Kidney (tissue), 22 donors: ENCODE measurements at places on chromosomes 11 and 22. TPM values are rescaled to one million over a fixed set of nuclear protein-coding genes. Genes with fewer than 3 reads are reported as not detected.

The NPAT gene
- 17.6 TPM for total RNA-seq

The LUZP2 gene
- 0.19 TPM for total RNA-seq

- peaks cover 4% of the 10 kb centered on the region for H3K4me1 ChIP-seq
- no peak overlapping the region for H3K4me3 ChIP-seq
- DNase-seq = no peak
Observed at GRCh38 chr11:72085621-72086351, 5.1 kb downstream of the LRRC51 start.

DNA sequence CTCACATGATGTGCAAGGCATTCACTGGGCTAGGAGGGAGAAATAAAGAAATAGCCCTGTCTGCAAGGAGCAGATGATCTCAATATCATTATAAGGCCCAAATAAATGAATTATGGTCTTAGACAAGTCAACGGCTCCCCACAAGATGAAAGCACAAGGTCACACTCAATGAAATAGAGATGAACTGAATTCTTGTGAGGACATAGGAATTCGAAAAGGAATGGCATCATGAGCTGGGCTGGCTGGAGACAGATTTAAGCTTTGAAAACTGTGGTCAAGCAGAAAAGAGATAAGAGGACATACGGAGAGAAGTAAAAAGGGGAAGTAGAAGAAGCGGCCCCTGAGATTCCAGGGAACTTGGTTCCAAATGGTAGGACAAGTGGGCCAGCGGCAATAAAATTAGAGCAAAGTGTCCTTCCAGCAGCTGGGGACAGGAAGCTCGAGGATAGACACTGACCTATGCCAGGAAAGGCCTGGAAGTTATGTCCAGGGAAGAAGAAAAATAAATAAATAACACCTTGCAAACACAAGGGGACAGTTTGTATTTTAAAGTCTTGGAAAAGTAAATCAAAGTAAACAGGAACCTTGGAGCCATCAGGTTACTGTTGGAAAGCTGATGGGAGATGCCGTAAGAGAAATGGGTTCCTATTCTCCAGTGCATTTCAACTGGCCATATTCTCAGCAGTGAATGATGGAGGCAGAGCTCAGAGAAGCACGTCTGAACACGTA is 37.8 kb downstream of the GALNT18 start:
- no peaks in the 10 kb centered on the region for H3K27me3 ChIP-seq
- H3K4me1 ChIP-seq = peaks cover 16% of the 10 kb centered on the region
- H3K36me3 ChIP-seq = no peaks in the 10 kb centered on the region
- H3K4me3 ChIP-seq = no peak overlapping the region
- no peak overlapping the region for H3K27ac ChIP-seq

GRCh38 chr11:7533199-7534041 is 19.6 kb downstream of the PPFIBP2 start:
- H3K27me3 ChIP-seq = no peaks in the 10 kb centered on the region
- H3K4me1 ChIP-seq = peaks cover 9% of the 10 kb centered on the region
- H3K27ac ChIP-seq = no peak overlapping the region
- DNase-seq = no peak
- H3K36me3 ChIP-seq = no peaks in the 10 kb centered on the region
- H3K4me3 ChIP-seq = no peak overlapping the region
